ENCODE measurements at places on chromosomes 2 and 18.

DNA sequence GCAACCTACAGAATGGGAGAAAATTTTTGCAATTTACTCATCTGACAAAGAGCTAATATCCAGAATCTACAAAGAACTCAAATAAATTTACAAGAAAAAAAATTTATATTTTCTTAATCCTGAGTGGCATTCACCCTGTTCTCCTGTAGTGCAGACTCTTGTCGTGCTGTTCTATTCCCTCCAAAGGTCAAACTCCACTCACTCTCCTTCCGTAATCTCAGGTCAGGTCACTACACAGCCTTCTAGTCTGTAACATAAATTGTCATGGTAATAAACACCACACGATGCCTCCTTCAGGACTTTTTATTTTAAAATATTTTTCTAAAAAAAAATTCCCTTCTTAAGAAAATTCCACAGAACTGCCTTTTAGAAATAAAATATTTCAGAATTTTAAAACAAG is 417.9 kb upstream of the GCFC2 start:
- no peak for DNase-seq

GRCh38 chr2:47218066-47218581 is 63.0 kb upstream of the STPG4 start:
- DNase-seq: no peak

DNA sequence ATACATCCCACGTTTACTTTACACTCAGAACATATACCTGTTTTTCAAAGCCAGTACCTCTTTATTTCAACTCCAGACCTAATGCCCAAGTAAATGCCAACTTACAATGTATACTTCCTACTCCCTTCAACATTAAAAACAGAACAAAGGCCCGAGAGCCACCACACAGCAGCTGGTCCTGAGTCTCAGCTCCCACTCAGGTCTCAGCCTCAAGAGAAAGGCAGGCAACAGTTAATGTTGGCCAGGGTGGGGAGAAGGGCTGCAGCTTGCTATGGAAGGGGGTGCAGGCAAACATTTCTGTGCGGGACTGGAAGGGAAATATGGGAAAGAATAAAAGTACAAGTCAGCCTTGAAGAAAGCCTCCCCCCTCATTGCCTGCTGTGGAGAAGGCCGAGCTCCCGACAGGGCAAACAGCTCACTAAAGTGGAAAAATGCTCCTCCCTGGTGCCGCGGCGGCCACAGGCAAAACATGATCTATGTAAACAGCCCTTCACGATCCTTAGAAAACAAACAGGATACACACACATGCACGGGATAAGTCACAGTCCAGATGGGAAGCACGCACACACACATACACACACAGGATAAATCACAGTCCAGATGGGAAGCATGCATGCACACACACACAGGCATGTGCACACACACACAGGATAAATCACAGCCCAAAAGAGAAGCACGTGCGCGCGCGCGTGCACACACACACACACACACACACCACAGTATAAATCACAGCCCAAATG is 67.4 kb downstream of the ADNP2 start:
- no peak for DNase-seq

DNA sequence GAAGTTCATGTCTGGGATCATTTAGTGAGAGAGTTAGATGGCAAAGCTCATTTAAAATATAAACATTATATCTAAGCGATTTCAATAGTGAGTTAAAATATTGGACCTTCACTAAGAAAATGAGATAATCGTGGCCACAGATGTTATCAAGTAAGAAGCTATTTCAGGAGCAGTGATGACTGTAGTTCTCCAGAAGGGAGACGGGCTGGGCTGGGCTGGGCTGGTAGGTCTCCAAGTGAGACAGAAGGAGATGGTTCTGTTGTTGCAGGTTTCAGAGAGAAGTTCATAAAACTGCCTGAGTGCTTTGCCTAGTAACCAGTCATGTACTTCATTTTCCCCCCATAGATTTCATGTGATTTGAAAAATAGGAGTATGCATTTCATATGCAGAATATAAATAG is 130.1 kb upstream of the DAPL1 start:
- DNase-seq: no peak

GRCh38 chr2:7022492-7023385 is 105.5 kb downstream of the RNF144A start:
- no peak for DNase-seq

- DNase-seq: no peak
These were observed 15.2 kb upstream of the SLC8A1 start for GRCh38 chr2:40466935-40467572.

GRCh38 chr2:42008241-42008921 is 39.4 kb upstream of the PKDCC start:
- DNase-seq: no peak

- DNase-seq: peak; percentile 86
These were observed 4.1 kb upstream of the VRK2 start for GRCh38 chr2:58042486-58042970.

GRCh38 chr18:47736376-47737140 is 193.9 kb downstream of the SMAD2 start:
- no peak for DNase-seq

- peak; percentile 38 for DNase-seq
These were observed 29.8 kb downstream of the KLF7 start for GRCh38 chr2:207135801-207136457.

GRCh38 chr2:39731546-39731945 is 47.5 kb downstream of the THUMPD2 start:
- DNase-seq: no peak

GRCh38 chr2:232315923-232316299 is 62.6 kb upstream of the ALPP start:
- no peak for DNase-seq

DNA sequence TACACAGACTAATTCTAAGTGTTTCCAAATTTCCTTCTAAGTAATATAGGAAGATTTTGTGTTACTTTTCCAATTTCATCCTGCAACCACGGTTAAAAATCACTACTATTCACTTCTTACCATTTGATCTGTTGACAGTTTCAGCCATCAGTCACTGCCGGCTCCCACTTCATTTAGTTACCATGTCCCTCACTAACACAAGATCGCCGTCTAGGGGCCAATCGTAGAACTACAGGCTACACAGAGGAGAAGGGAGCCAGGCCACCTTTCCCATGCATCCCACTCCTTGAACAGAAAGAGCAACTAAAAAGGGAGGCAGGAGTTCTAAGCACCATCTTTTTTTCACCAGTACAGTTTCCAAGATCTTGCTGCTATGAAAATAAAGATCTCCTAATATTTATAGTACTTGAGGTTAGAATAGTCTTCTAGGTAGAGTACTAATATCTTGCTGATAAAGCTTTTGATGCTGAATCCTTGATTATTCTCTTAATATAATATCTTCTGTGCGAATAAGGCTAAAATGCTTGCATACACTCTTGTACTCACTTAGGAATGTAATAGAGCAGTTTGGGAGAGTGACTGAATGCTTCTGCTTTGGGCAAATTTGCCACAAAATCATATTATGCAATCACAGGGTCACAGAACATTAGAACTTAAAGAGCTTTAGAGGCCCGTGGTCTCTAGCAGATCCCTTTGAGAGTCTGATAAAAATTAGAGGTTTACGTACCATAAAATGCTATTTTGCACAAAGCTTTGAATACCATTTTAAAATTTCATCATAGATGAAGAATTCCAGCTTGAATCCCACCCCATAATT is 39.5 kb upstream of the CYP1B1 start:
- peak; percentile 93 for DNase-seq

- no peak for DNase-seq
These were observed 3.0 kb downstream of the EN1 start for GRCh38 chr2:118844261-118845004.

DNA sequence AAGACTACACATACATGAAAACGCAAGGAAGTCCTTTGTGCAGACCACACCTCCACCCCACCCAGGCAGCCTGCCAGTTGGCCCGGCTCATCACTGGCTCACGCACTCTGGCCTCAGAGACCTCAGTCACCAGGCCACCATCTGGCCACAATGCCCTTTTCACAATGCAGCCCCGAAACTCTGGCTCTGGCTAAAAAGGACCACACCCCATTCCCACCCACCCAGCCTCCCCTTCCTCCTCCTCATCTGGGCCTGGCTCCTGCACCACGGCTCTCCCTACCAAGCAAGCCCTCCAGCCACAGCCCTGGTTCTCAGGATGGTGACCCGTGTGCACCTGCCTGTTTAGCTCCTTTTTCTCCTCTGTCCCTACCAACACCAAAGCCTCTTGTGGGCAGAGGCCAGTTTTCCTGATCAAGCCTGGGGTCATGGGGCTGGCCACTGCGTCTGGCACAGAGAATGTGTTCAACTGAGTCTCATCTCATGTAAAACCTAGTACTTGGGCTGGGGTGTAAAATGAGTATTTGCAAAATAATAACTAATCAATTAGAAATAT is 7.4 kb downstream of the HDAC4 start:
- DNase-seq: no peak

DNA sequence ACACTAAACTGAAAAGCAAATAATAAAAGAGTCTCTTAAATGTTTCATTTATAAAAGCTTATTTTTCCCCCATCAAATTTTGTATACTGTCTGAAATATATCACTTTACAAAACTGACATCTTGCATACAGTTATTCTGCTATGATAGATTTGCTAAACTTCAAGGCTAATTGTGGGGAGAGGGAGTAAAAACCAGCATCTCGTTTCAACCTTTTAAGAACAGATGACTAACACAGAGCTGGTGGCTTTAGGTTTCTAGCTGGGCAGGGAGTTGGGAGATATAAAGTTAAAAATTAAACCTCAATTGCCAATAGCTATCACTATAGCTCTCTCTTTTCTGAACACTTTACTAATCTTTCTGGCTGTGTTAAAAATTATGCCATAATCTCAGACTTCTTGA is 23.5 kb downstream of the C1D start:
- DNase-seq: no peak

- DNase-seq: no peak
These were observed 19.3 kb upstream of the LCLAT1 start for GRCh38 chr2:30427606-30428347.

- DNase-seq: no peak
These were observed 33.2 kb downstream of the ZNF516 start for GRCh38 chr18:76461692-76462325.

GRCh38 chr18:61833978-61834377 is 58.8 kb downstream of the RNF152 start:
- no peak for DNase-seq

GRCh38 chr2:144330951-144331673 is 188.8 kb downstream of the ZEB2 start:
- peak; percentile 71 for DNase-seq

DNA sequence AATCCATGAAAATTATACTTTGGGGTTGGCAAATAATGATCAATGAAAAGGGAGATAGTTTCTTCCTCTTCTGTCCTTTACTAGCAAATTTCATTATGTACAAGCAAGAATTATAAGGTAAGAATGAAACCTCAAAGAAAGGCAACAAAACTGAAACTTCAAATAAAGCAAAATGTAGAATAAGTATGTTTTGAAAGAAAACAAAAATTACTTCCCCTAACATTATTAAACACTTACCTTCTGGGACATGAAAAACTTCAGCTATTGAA is 29.4 kb downstream of the THADA start:
- DNase-seq: no peak

GRCh38 chr2:24122366-24123194 is 554 bp downstream of the PFN4 start:
- DNase-seq: peak; percentile 28

GRCh38 chr18:10930076-10930475 is 219.3 kb downstream of the PIEZO2 start:
- no peak for DNase-seq

DNA sequence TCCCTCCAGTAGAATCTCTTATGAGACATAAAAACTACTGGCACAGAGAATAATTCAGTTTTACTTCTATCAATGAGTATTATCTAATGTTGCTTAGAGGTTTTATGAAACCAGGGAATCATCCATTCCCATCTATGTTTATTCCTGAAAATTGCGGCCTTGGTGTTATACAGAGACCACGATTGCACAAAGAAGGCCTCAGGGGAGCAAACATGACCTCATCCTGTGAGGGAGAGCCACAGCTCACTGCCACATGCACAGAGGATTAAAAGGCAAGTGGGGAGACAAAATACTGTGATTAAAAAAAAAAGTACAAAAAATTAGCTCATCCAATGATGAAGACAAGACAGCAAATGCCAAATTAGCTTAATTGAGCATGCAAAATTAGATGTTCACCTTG is 111.8 kb upstream of the SLC35G4 start:
- no peak for DNase-seq

- no peak for DNase-seq
These were observed 118.3 kb downstream of the MGAT5 start for GRCh38 chr2:134372141-134372540.

DNA sequence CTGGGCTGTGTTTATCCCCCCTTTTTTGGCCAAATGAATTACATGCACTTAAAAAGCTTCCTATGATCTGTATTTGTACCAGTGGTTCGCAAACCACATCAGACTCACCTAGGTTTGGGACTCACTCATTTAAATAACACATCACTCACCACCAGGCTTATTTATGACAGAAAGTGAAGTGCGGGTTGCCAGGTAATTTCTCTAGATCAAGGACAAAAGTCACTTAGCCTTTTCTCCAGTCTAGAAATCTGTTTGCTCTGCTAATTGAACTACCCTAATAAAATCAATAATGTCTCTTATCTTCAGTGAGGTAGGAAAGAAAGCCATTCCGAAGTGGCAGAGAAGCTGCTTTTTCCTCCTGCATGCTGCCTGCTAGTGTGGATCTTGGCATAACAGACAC is 88.1 kb upstream of the SLC8A1 start:
- no peak for DNase-seq

- no peak for DNase-seq
These were observed 9.1 kb upstream of the UNC80 start for GRCh38 chr2:209762563-209762962.

DNA sequence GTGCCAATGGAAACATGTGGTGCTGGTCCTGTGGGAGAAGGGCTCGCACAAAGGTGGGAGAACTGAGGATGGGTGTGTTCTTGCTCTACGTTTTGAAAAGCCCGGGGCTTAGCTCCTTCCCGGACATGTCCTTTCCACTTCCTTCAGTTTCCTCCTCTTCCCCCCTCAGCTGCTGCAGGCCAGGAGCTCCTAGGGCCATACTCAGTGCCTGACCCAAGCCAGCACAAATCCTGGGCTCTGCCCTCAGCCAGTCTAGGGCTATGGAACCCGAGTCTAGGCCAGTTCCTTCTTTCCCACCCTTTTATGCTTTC is 1.4 kb upstream of the SIX2 start:
- DNase-seq: no peak

GRCh38 chr2:231672617-231673347 is 35.5 kb upstream of the PTMA start:
- DNase-seq: peak; percentile 62

DNA sequence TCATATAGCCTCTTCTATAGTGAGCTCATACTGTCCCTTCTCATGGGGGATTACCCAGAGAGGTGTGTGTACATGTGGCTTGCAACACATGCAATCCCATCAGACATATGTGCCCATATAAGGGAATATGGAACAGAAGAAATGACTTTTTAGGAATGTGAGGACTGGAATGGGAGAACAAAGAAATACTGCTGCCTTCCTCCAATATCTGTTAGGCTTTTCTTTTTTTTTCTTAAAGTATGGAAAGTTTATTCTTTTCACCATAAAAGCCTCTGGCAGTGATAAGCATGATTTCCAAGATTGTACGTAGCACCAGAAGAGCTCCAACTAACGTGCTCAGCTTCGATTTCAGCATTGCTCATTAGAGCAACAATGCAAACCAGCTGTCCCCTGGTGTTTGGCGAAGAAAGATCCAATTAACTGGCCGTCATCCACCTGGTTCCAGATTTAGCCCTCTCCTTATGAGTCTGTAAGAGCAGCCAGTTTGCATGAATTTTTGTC is 113.6 kb downstream of the ADCYAP1 start:
- DNase-seq: no peak

All from OCI-M1 (cell line).